ENCODE measurements at places on chromosomes 3 and 15. TPM values are rescaled to one million over a fixed set of nuclear protein-coding genes. Genes with fewer than 3 reads are reported as not detected.
A peak's percentile ranks its signal among the peaks of the same experiment; 100 is the strongest.

FOXB1 gene
- total RNA-seq, result not detected

B3GALNT1 gene
- total RNA-seq, result 53.8 TPM

CFAP20DC gene
- total RNA-seq, result 0.22 TPM

GOLGA6L4 gene
- 1.0 TPM for total RNA-seq

EAF1 gene
- total RNA-seq, result 7.8 TPM

SLC24A5 gene
- total RNA-seq, result not detected

NR2E3 gene
- total RNA-seq, result 0.70 TPM

GPR176 gene
- total RNA-seq, result 1.4 TPM

GOLGA6B gene
- not detected for total RNA-seq

SLC22A13 gene
- not detected for total RNA-seq

CEMIP gene
- not detected for total RNA-seq

MOBP gene
- total RNA-seq, result not detected

IL5RA gene
- total RNA-seq, result 1.0 TPM

DNA sequence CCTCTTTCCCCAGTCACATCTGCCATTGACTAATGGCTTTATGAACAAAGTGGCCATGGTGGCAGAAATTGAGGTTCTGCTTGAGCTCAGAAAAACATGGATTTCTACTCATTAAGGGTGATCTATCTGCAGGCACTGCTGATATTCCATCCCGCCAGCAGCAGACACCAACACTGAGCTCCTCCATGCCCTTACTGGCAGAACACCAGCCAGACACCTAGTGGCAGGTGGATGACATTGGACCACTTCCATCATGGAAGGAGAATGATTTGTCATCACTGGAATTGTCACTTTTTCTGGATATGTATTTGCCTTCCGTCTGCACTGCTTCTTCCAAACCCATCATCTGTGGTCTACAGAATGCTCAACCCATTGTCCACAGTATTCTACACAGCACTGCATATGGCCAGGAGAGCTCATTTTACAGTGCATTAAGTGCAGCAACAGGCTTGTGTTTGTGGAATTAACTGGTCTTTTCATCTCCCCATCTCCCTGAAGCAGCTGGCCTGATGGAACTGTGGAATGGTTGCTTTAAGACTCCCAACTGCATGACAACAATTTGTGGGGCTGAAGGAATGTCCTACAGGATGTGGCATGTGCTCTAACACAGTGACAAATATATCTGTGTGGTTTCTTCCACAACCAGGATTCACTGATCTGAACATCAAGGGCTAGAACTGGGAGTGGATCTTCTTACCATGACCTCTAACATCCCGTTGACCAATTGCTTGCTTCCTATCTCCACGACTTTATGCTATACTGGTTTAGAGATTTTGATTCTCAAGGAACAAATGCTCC, 103.4 kb downstream of the WNT7A start:
- no peak for DNase-seq

DNA sequence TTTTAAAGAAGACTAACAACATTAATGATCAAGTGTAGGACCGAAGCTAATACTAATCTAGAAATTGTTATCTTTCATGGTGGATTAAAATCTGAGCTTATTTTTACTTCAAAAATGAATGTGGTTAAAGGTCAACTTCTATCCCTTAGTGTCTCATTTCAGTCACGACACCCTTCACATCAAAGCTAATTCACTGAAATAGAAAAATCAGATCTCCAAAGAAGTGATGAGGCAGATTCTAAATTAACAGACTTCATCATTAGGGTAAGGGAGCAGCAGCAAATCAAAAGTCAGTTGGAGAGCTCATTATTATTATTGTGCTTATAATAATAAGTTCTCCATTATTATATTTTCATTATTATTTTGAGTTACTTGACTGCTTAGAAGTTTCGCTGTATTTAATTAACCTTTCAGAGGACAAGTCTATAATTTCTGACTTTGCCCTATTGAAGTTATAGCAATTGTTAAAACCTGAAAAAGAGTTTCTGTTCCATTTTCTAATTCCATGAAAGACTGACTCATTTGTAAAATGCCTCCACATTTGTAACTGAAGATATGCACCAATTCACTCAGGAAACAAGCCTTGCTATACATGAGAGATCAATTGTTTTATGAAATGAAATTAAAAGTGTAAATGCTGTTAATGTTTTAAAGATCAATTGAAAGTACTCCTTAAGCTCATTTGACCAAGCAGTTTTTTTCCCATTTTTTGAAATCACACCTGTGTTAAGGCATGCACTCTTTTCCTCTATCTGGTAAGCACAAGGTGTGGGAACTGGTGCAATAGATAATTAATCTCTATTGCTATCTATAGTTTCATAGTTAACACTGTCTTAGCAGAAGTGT, 23.1 kb upstream of the CMC1 start:
- DNase-seq, result no peak

DNA sequence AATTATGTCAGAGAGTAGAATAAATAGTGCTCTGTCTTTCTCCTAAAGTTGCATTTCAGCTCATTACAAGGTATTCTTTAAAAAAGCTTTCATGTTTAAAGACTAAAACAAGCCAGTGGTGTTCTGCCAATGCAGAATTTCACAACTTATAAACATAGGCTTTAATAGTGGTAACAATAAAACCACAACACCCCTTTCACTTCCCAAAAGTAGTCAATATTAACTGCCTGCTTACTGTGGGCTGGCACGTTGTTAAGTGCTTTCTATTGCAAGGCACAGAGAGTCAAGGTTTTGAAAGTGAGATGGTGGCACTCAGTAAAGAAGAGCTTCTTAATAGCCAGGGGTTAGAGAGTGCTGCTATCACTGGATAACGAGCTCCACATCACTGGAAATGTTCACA, 8.4 kb upstream of the RTP1 start:
- DNase-seq, result no peak

DNA sequence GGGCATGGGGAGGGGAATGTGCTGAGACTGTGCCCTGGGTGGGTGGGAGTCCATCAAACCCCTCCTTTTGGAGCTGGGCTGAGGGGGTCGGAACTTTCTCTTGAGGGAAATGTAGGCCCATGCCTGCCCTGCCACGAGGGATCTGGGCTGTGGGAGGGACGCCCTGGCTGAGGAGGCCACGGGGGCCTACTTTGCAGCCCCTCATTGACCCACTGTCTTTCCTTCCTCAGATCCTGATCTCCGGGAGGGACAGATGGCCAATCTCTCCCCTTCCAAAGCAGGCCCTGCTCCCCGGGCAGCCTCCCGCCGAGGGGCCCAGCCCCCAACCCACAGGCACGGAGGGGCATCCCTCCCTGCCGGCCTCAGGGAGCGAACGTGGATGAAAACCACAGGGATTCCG, 25.3 kb downstream of the LOXL1 start:
- DNase-seq, result peak; percentile 10

- no peak for DNase-seq
Observed at GRCh38 chr3:132783152-132783551, 60.9 kb upstream of the NPHP3 start.

DNA sequence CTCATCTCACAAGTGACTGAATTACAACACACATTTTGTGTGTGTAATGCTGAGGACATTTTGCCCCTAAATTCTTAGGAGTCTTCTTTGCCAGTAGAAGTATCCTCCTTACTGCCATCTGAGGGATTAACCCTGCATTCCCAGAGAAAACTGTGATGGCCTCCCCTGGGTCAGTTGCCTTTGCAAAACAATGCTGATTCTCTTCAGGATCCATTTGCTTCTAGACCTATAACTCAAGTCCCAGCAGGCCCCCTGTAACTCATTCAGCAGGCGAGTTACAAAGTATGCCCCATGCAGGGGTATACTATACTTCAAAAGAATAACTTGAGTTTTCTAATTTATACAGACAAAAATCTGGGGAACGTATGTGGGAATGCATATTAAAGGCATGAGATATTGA, 6.6 kb upstream of the MCF2L2 start:
- no peak for DNase-seq

DNA sequence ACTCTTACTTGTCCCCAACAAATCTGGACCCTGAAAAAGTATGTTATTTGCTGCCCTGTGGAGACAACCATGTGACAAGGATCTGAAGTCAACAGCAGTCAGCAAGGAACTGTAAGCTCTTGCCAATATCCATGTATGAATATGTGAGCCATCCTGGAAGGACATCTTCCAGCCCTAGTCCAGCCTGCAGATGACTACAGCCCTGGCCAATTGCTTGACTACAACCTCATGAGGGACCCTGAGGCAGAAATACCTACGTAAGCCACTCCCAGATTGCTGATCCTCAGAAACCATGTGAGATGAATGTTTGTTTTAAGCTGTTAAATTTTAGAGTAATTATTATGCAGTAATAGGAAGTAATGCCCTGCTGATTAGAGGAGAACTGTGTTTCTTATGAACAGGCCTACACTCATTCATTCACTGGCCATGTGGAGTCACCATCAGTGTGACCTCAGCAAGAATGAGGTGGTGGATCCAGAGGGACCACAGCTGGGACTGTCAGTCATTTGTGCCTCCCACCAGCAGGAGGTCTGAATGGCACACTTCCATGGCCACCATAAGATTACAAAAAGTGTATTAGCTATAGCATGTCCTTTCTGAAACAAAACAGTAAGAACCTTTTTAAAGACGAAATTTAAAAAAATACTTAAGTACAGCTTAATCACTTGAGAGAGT, 92.6 kb downstream of the TFDP2 start:
- DNase-seq, result no peak

DNA sequence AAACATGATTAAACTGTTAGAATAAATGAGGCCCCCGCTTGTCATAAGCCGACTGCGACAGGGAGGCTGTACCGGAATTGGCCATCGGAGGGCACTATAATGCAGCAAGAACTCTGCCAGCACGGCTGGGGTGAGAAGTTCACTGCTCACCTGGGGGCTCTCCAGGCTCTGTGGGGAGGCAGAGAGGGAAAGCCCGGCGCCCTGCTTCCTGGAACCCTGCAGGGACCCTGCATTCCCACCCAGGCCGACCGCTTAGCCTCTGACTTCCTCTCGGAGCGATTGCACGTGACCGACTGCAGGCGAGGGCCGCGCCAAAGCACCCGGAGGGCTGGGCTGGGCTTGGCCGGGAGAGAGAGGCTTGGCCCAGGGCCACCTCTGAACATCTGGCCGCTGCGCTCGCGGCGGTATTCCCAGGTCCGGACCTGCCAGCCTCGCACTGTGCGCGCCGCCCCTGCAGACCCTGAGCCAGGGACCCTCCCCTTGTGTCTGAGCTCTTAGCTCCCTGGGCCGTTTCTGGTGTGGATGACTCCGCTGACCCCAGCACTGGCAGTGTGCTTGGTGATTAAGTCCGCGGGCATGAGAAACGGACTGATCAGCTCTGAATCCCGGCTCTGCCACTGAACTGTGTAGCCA, 26.2 kb downstream of the DRD3 start:
- DNase-seq, result peak; percentile 88

- no peak for DNase-seq
Observed at GRCh38 chr3:23637339-23637738, 168.4 kb upstream of the UBE2E1 start.

DNA sequence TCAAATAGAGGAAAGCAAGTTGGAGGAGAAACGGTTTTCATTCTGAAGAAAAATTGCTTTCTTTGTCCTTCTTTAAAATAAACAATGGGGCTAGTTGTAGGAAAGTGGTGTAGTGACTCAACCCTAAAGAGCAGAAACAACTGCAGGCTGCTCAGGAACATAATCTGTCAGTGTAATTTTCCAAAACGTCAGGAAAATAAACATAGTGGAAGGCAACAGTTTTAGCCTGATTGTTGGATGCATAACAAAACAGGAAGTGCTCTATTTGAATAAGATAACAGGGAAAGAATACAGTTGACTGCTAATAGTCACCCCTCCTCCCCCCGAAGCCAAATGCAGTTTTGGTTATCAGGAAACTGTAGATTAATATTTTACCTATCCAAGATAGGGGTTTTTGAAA, 167.6 kb downstream of the ECT2 start:
- DNase-seq, result no peak

DNA sequence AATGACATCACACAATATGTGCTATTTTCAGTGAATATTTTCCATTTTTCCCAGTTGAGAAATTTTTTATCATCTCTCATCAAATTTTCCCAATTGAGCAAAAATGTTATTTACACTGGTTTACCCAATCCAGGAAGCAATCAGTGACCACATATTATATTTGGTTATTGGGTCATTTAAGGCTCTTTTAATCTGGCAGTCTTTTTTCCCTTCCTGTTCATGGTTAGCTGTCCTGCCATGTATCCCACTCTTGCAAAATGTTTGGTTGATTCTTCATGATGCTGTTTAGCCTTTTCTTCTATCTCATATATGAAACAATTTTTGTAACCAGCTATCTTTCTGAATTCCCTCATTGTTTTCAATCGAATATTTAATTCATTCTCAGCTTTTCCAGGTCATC, 626.0 kb downstream of the RBMS3 start:
- DNase-seq, result no peak

- DNase-seq, result no peak
Observed at GRCh38 chr15:31439328-31439727, 112.7 kb downstream of the KLF13 start.

DNA sequence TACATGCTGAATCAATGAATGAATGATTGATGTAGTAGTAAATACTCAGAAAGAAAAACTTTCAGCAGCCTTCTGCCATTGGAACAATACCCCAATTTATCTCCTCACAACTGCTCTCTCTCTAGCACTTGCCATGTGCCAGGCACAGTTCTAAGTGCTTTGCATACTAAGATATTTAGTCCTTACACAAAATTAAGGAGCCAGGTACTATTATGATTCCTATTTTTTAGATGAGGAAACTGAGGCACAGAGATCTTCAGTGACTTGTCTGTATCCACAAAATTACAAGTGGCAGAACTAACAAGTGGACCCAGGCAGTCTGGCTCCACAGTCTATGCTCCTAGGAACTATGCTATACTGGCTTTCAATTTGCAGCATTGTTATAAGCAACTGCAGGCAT, 279.2 kb downstream of the LSAMP start:
- no peak for DNase-seq
